Mucosa of descending colon (tissue), 3 donors: ENCODE measurements at places on chromosomes 3 and 15.

GRCh38 chr3:55669133-55669532, 182.0 kb upstream of the WNT5A start:
- no peak for DNase-seq

DNA sequence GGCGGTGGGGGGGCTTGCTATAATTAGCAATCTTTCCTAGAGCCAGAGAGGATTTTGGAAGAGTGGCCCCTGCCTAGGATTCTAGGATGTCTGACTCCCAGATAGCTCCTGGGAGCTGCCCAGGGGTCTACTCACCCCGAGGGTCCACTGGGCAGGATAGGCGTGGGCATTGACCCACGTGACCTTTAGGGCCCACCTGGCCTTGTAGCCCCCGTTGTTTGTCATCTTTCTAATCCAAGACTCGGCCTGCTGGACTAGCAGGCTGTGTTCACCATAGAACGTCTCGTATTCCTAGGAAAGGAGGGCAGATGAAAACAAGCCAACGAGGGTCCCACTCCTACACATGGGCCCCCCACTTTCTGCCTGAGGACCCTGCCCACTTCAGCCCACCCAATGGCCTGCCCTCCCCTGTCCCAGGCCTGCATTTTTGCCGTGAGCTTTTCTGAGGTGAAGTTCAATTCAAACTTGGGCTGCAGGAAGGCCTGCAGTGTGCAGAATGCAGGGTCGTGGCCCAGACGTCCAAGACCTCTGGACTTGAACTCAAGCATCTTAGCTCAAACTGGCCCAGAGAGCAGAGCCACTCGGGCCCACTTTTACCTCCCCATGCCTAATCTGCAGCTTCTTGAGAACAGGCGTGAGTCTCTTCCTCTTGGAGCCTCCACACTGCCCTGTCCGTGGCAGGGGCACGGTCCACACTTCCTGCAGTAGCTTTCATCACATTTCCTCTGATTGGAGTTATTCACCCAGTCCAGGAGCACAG, 41.5 kb downstream of the MUC4 start:
- DNase-seq = no peak

DNA sequence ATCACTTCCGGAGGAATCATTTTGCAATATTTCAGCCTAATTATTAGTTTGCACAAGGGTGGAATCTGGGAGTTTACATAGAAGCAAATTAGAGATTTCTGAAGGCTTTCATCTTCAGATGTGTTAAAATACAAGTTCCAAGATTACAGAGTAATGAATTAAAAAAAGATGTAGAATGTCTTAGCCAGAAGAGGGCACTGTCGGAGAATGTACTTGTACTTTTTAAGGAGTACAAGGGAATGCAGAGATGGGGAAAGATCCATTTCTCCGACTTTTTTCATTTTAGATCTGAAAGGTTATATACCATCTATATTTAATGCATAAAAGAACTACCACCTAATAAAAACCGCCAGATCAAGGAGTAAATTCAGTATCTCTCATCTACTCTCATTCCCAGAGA, 43.1 kb upstream of the WDR5B start:
- DNase-seq = no peak

- DNase-seq = peak; percentile 14
Measured at GRCh38 chr3:194369522-194370279, at the start of gene LRRC15. TSS of gene LRRC15 (minus strand) at chr3:194369743. CDS start at chr3:194361043, 8,700 bp downstream.

GRCh38 chr3:98731720-98732285, 31.3 kb upstream of the ST3GAL6 start:
- DNase-seq = no peak

GRCh38 chr3:60912876-60913275, 338.4 kb downstream of the FHIT start:
- no peak for DNase-seq

DNA sequence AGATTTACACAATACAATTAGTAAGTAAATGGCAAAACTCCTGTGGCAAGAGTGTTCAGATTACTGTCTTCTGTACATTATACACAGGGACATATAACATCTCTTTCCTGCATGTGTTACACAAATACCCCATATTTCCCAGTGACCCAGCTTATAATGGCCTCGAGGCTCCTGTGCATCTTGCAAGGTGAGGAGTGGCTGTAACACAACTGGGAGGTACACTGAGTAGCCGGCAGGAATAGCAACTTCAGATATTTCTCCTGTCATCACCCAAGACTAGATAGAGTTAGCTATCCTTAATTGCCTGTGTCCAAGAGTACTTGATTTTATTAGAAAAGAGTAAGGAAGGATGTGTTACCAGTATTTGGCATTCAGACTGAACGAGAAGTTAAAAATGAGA, 5.6 kb downstream of the GMPS start:
- DNase-seq = no peak

- no peak for DNase-seq
Measured at GRCh38 chr3:144127700-144128099, 156.1 kb downstream of the DIPK2A start.

DNA sequence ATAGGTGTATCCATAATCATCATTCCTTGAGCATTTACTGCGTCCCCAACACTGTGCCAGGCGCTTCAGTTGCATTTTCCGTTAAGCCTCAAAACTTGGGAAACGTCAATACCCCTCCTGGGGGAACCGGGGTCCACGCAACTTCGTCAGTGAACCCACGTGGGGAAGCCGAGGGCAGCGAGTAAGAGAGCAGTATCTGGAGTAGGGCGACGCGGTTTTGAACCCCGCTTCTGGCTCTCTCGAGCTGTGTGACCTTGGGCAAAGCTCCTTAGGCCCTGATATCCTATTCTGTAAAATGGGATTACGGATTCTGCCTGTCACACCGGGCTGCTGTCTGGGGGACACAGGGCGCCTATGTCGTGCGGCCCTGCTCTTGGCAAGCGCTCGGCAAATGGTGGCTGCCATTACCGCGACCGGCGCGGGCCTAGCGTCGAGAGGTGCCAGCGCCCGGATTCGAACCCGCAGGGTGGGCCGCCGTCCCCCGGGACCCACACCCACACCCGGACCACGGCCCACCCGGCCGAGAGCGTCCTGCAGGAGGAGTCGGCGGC, 590 bp downstream of the POLG start:
- no peak for DNase-seq

DNA sequence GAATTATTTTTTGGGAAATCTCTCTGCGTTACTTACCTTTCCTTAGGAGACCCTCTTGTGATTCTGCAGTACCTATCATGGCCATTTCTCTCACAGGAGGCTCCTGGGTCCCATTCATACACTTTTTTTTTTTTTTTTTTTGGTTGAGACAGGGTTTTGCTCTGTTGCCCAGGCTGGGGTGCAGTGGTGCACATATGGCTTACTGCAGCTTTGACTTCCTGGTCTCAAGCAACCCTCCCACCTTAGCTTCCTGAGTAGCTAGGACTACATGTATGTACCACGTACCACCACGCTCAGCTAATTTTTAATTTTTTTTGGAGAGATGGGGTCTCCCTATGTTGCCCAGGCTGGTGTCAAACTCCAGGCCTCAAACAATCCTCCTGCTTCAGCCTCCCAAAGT, 36.1 kb downstream of the TRAK1 start:
- DNase-seq = no peak

- no peak for DNase-seq
Measured at GRCh38 chr15:66827039-66827697, 125.1 kb downstream of the SMAD6 start.

DNA sequence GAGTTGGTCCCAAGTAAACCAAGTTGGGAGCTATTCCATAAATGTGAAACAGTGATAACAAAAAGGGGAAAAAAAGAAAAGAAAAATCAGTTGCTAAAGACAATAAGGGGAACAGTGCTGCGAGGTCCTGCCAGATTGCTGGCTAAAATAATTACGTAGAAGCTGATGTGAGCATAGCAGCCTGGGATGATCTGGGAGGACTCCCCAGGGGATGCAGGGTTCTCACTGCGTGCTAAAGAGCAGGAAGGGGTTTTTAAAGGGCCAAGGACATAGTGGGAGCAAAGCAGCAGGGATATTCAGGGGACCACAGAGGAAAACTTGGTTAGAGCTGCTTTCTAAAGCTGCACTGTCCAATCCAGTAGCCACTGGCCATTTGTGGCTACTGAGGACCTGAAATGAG, 133.0 kb upstream of the UMPS start:
- DNase-seq = no peak

DNA sequence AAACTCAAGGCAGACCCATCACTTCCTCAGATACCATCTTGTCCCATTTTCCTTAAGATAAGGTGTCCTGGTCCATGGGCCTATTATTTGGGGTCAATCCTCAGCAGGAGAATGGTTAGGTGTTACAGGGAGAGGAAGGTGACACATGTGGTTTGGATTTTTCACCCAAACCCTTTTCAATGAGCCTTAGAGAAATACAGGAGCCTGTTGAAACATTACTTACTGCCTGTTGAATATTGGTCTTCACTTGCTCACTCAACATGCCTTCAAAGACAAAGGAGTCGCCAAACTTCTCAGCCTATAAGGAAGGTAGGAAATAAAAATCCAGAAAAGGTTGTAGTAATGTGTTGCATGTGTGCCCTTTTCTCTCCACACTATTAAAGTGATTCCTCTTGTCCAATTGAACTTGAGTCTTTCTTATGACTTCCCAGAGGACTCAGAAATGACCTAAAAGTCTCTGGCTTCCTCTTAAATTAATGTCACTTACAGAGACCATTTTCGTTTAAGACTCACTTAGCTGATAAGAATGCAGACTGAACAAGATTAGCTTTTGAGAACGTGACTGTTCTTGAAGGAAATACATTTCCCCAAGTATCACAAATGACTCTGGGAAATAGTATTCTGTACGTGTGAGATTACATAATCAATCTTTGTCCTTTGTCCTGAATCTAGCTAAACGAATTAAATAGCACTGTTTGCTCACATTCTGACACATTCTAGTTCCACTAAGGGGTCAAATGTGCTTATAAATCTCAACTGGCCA, 17.8 kb downstream of the SUMF1 start:
- no peak for DNase-seq

DNA sequence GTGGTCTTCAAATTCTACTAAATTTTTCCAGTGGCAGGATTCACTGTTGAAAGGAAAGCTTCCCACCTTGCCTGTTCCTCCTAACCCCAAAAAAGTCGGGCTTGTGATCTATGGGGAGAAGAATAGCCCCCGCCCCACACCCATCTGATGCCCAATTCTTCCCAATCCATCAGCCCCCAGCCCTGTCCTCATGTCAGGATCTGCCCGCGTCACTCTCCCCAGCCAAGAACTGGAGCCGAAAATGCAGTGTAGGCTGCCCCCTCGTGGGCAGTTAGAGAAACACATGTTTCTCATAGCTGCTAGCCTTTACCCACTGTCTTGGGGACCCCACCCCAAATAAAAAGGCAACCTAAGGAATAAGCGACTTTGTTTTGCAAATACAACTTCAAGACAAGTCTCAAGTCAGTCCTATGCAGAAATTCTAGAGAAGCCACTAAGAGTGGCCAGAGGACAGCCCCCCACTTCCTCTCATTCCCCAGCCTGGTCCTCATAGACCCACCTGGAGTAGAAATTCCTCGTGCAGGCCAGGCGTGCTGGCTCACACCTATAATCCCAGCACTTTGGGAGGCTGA, 13.0 kb upstream of the CSK start:
- DNase-seq = peak; percentile 65
